ENCODE measurements at places on chromosomes 2 and 18. TPM values are rescaled to one million over a fixed set of nuclear protein-coding genes. Genes with fewer than 3 reads are reported as not detected.

Gene RESP18
- total RNA-seq = not detected

Gene IGFBP5
- 191 TPM for total RNA-seq

Gene RUFY4
- total RNA-seq = not detected

Gene KLHL14
- 0.11 TPM for total RNA-seq

Gene CYTIP
- 2.5 TPM for total RNA-seq

DNA sequence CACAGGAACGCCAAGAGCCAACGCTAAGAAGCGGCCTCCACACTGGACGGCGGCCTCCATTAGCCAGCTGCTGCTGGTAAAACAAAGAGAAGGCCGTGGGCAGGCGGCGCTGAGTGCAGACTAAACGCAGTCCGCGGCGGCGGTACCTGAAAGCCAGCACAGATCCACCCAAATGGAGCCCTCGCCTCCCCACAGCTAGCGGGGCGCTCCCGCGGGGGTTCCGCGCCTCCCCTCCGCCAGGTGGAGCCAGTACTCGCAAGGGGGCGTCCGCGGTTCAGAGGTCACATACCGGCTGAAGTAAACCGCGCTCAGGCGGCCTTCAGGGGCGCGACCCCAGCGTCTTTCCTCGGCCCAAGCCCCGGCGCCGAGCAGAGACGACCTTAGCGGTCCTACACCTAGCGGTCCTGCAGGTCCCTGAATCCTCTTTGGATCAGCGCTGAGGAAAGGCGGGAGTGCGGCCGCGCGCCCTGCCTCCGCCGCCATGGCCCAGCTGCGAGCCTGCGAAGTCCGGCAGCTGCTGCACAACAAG, 293.1 kb upstream of the ERBB4 start:
- no peak for DNase-seq

GRCh38 chr18:6482198-6482977, 67.7 kb upstream of the L3MBTL4 start:
- no peak for DNase-seq

- no peak for DNase-seq
Observed at GRCh38 chr2:176163672-176164056, 6.6 kb downstream of the HOXD3 start.

DNA sequence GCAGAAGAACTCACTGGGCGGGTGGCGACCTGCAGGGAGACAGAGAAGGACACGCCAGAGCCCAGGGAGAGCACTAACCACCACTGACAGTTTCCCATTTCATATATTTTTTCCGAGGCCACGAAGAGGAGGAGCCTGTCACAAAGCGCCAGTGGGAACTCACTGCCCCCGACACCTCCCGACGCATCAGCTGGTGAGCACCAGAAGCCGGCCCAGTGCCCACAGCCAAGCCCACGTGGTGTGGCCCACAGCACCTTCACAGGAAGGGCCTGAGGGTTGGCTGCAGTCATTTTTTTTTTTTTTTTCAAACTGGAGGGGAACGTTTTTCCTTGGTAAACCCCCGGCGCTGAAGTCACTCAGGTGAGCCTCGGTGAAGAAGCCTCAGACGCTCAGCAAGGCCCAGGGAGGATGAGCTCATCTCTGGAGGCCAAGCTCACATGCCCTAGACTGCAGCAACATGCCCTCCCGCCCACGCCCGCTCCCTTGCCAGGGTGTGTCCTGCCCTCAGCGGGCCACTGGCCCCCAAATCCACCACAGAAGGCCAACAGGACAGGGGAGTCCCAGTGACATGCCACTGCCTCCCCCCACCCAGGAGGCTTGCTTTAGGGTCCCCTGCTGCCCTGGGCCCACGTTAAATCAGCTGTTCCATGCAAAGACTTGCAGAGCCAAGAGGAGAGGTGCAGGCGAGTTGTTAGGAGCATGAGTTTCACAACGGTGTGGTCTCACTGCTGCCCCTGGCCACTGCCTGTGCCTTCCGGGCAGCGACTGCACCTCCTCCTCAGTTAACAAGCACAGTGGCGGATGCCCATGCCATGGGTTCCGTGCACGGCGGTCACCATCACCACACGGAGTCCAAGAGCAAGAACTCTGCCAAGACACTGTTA, 68.1 kb downstream of the PARD6G start:
- DNase-seq = no peak

- peak; percentile 69 for DNase-seq
Observed at GRCh38 chr18:48548011-48548771, 9.4 kb downstream of the CTIF start.

- DNase-seq = no peak
Observed at GRCh38 chr2:9752441-9753275, 90.6 kb upstream of the TAF1B start.

GRCh38 chr18:65336411-65336810, 414.4 kb upstream of the CDH7 start:
- no peak for DNase-seq

- no peak for DNase-seq
Observed at GRCh38 chr2:65491381-65491905, 59.0 kb upstream of the SPRED2 start.

DNA sequence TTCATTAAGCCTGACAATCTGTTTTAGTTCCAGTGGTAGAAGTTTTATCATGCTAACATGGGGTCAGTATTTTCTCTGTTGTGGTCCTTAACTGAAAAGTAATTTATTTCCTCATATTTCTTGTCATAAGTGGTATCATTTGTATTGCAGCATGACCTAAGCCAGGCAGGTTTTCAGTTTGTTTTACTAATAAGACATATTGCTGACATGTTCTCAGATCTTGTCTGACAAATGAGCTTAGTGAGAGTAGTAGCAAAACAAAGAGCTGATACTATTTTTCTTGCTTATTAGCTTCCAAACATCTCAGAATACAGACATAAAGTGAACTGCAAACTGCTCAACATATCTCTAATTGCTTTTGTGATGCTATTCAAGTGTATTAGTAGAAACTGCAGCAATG, 293.6 kb downstream of the DSEL start:
- DNase-seq = no peak

DNA sequence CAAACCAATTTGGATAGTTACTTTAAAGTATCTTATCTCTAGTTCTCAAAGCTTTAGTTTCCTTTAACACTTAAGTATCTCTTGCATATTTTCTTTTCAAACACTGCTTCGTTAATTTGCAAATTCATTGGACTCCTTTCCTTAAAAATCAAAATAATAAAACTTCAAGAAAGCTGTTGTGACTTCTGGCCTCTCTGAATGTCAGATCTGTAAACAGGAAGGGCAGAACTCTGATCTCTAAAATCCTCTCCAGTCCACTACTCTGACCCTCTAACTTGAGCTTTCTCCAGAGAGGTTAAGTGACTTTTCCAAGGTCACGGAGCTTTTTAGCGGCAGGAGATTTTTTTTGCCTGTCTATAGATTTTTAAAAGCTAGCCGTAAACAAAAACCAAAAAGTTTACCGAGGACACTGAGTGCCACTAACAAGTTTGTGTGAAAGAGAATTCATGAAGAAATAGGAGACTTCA, 155.5 kb downstream of the TGIF1 start:
- no peak for DNase-seq
